ENCODE measurements at places on chromosomes 7 and 10.

DNA sequence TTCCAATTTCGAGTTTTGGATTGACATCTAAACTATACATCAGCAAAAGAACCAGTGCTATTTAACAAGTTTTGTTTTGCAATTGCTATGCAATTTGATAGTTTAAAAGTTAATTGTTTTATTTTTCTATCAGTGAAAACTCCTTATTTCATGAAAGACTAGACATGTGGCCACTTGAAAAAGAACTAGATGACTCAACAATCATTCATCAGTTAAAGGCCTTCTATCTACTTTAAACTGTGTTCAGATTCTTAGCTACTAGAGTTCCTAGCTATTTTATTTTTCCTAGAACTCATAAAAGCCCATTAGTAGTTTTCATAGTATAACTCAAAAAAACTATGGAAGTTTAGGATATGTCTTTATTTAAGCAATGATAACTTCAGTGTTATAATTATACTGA lies 104.6 kb upstream of the LSM8 start:
- DNase-seq = no peak

DNA sequence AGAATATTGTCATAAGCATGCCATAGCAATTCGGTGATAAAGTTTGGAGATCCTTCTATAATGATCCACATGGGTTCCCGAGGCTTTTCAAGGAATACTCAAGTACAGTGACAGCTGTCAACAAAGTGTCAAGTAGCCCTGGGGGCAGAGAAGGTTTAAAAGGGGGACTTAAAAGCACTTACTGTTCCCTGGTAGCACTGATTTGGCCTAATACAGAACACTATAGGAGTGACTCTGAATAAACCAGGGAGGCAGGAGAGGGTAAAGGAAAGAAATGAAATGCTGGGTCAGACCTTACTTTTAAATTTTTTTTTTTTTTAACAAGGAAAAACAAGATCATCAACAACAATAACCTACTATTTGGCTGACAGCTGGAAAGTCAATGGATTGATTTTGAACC lies 20.1 kb downstream of the CHCHD3 start:
- no peak for DNase-seq

- no peak for DNase-seq
These were observed 50.7 kb downstream of the VIM start for GRCh38 chr10:17278607-17279240.

- DNase-seq = no peak
These were observed 118.3 kb downstream of the TCF7L2 start for GRCh38 chr10:113068178-113068890.

DNA sequence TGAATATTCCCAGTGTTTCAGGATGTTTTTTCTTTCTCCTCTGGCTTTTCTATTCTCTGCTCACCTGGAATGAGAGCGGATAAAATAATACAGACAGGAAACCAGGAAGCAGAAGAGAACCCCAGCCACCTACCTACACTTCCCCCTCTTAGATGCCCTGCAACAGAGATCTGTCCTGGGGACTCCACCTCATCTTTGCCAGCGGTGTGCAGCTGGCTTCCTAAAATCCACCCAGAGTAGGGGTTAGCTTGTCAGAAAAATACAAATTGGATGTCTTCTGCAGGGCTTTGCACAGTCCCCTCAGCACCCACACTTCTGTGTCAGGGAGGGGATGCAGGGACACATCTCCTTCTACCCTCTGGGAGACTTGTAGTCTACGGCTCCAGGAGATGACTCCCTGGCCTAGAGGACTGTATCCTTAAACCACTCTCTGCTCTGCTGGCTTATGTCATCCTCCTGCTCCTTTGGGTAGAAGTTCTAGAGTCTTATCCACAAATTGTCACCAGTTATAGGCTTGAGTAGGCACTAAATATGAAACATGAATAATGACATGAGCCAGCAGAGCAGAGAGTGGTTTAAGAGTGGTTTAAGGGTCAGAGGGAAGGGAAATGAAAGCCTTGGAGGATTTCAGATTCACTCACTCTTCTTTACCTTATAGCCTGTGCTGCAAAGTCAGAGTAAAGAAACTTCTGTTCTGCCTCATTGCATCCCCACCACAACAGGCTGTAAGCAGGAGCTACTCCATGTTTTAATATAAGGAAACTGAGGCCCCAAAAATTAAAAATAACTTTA lies 749.4 kb downstream of the AUTS2 start:
- DNase-seq = no peak

DNA sequence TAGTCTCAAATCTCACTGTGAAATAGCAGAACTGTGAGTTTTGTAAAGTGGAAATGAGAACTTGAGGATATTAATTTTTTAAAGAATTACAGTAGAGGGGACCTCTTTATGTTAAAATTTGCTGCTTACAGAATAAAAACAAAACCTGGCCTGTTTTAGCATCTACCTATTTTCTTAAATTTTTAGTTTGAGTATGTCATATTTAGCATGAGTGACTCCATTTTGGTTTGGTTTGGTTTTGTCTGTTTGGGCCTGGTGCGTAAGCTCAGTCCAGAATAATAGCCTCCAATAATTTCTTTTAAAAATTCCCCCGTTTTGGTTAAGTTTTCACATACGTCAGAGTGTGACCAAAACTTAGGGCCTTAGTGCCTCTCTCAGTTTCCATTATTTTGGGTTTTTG lies 152.0 kb upstream of the ZNF92 start:
- DNase-seq = no peak

GRCh38 chr10:29535012-29535777 lies 99.6 kb downstream of the SVIL start:
- DNase-seq = peak; percentile 33

DNA sequence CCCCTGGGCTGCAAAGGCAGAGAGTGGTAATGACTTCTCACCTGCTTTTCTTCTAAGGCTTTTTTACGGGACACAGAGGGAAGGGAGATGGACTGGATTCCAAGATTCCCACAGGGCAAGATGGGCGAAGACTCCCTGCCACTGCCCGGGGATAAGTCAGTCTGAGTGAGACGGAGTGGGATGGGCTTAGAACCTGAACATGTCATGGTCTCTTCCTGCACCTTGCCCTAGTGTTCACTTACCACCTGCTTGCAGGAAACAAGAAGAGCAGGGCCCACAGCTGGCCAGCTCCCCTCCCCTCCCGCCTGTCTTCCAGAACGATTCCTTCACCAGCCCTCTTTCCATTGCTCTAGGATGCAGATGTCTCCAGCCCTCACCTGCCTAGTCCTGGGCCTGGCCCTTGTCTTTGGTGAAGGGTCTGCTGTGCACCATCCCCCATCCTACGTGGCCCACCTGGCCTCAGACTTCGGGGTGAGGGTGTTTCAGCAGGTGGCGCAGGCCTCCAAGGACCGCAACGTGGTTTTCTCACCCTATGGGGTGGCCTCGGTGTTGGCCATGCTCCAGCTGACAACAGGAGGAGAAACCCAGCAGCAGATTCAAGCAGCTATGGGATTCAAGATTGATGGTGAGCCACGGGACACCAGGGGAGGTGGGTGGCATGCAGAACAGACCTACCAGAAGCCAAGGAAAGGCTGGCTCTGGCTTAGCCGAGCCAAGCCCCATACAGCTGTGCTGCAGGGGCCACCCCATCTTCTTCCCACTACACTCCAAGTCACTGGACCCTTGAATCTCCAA lies 1.3 kb downstream of the SERPINE1 start:
- no peak for DNase-seq

DNA sequence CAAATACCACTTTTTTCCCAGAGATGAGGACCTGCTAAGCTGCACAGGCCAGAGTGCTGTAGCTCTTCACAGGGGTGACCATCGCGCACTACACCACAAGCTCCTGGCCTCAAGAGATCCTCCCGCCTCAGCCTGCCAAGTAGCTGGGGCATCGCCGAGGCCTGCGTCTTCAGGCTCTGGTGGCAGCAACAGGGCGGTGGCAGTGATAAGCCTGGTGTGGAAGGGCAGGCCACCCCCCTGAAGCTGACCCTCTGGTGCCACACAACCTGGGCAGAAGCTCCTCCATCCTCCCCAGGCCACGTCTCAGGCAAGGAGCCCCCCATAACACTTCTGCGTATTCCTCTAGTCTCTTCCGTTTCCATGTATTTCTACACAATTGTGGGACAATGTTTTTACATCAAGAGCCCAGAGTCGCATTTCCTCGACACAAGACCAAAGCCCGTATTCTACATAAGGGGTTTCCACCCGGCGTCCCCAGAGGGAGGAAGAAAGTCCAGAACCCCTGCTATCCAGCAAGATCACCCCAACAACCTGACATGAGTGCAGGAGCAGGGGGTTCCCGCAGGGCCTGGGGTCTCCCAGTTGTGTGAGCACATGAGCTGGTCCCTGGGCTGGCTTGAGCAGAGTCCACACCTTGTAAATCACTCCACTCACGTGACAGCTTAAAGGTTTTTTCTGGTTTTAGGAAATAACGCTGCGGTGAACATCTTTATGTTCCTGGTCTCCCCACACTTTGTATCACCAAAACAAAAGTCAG lies 37.6 kb upstream of the NCAPG2 start:
- no peak for DNase-seq

DNA sequence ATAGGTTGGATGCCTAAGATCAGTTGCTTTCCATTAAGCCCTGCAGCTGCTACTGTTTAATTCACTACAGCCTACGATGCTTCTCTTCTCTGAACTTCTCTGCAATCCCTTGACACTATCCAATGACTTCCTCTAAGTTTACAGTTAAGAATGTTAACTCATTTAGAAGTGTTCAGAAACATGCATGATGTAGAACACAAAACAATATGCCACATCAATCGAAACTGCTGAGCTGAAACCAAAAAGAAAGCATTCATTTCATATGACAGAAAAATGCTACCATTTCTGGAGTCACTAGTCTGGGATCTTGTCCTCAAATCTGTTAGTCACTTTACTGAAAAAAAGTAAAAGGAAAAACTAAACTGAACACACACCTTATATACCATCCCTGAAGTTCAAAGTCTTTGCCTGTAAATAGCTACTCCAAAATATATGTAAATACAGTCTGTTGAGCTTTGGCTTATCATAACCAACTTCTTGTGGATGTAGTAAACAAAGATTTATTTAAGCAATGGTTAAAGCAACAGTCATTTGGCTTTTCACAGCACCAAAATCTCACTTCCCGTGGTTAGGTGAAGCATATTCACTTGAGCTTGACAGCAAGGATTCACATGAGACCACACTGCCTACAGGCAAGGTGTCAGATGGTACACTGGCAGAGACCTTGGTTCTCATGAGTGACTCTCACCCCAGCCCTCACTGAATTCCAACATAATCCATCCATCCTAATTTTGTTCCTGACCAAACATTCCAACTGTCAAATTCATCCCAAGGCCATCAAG lies 187.0 kb downstream of the PPP1R17 start:
- DNase-seq = no peak

GRCh38 chr7:112868609-112869008 lies 78.4 kb upstream of the TMEM168 start:
- DNase-seq = no peak

DNA sequence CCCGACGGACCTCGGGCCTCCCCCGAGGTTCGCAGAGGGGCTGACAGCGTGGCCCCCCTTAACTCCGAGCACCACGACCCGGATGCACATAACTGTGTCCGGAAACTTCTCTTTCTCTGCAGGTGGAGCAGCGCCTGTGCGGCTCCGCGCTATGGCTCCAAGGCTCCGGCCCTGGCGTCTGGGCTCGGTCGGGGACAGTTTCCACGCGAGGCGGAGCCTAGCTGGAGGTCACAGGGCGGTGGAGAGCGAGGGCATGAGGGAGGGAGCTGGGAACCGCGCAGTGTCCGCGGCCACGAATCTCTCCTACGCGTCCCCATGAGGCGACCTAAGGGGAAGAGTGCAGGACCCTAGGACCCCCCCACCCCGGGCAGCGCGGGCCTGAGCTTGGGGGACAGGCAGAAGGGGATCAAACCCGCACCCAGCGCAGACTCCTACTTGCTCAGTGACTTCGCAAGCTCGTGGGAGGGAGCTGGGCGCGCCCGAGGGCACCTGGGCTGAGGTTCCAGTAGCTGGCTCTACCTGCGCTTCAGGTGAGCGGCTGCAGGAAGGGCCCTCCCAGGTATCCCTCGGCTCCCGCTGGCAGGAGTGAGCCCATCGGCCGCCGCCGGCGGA lies 8.6 kb upstream of the MNX1 start:
- DNase-seq = no peak

DNA sequence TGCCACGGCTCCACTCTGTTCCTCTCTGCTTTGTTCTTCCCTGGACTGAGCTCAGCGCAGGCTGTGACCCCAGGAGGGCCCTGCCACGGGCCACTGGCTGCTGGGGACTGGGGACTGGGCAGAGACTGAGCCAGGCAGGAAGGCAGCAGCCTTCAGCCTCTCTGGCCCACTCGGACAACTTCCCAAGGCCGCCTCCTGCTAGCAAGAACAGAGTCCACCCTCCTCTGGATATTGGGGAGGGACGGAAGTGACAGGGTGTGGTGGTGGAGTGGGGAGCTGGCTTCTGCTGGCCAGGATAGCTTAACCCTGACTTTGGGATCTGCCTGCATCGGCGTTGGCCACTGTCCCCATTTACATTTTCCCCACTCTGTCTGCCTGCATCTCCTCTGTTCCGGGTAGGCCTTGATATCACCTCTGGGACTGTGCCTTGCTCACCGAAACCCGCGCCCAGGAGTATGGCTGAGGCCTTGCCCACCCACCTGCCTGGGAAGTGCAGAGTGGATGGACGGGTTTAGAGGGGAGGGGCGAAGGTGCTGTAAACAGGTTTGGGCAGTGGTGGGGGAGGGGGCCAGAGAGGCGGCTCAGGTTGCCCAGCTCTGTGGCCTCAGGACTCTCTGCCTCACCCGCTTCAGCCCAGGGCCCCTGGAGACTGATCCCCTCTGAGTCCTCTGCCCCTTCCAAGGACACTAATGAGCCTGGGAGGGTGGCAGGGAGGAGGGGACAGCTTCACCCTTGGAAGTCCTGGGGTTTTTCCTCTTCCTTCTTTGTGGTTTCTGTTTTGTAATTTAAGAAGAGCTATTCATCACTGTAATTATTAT lies 1.2 kb downstream of the CLDN4 start:
- no peak for DNase-seq

DNA sequence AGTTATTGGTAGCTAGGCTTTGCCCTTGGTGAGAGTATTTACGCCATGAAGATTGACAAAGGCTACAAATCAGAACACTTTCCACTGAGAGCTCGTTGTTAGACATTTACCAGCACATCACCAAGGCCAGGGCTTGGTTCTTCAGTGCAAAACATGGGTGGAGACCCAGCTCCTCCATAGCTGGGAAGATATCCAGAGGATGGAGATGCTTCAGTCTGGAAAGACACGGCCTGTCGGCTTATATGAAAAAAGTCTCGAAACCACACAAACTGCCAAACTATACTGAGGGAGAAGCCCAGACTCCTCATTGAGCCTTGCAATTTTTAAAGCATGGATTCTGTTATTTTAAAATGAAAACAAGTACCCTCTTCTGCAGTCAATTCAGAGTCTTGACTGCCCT lies 83.4 kb upstream of the ANLN start:
- DNase-seq = no peak

DNA sequence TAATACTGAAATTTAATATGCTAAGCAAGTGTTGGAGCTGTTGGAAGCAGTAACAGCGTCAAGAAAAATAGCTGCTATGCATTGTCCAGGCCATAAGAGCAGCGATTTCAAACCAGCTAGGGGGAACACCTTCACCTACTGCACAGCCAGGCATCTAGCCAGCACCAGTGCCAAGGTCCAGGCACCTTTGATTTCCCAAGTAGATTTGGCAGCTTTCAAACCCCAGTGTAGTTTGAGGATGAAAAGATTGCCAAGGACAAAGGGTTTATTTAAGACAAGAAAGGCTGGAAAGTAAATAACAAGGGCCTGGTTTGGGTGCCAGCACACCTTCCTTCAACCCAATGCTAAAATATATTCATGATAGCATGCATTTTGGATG lies 65.4 kb upstream of the ZNF92 start:
- DNase-seq = no peak

Data from iPS DF 6.9 (cell line).